Kidney (tissue), 22 donors: ENCODE measurements at places on chromosomes 4 and X.

- DNase-seq = peak; percentile 54
Observed at GRCh38 chrX:54452920-54453319, 12.7 kb downstream of the TSR2 start.

DNA sequence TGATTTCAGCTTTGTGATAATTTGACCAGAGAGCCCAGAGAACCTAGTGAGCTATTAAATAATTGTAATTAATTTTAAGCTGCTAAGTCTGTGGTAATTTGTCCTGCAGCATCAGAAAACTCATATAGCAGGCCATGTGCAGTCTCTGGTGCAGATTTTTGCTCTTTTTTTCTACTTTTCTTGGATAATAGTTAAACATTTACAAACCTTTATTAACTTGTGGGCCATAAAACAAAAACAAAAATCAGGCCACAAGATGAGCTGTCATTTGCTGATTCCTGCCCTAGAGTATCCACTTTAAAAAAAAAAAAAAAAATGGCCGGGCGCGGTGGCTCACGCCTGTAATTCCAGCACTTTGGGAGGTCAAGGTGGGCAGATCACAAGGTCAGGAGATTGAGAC lies 99.8 kb downstream of the CLDN22 start:
- DNase-seq = no peak

DNA sequence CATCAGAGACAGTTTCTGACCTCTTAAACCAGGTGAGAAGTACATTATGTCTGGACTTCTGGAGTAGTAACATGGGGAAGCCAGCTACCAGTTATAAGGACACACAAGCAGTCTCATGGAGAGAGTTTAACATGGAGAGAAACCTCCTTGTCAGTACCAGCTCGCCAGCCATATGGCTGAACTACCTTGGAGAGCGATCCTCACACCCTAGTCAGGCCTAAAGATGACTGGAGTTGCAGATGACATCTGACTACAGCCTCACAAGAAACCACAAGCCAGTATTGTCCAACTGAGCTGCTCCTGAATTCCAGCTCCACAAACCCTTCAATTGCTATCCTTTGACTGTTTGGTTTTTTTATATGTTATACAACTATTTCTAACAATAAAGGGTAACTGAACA lies 49.8 kb downstream of the PDHA2 start:
- peak; percentile 34 for DNase-seq

- no peak for DNase-seq
Observed at GRCh38 chrX:29880977-29881376, 334.4 kb upstream of the MAGEB2 start.

DNA sequence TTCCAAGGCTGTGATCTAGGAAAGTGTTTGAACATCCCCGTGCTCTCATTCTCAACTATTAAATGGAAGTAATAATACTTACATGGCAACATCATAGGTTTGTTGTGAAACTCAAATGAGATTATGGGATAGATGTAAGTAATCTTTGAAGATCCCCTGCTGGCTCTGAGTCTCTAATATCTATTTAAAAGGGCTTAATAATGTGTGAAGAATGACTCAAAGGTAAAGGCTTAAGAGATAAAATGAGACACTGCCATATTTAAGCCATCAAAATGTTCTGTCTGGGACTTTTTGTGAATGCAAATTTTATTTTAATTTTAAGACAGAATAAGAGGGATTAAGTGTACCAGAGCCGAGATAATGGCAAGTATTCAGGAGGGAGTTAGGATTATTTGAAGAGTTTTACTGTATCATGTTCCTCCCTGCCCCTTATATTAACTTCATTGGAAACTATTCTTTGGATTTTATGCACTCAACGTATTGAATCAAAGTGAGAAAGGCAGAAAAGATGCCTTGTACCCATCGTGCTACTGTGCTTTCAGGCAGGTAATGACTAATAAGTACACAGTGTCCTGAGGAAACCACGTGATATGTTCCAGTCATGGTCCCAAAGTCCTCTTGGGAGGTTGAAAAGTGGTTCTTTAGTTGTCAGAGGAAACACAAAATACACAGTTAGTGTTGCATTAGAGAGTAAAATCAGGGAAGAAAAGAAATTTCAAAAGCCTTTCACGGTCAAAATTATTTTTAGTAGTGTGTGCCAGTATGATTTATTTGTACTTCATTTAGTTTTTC lies 192.4 kb downstream of the RBM46 start:
- no peak for DNase-seq

DNA sequence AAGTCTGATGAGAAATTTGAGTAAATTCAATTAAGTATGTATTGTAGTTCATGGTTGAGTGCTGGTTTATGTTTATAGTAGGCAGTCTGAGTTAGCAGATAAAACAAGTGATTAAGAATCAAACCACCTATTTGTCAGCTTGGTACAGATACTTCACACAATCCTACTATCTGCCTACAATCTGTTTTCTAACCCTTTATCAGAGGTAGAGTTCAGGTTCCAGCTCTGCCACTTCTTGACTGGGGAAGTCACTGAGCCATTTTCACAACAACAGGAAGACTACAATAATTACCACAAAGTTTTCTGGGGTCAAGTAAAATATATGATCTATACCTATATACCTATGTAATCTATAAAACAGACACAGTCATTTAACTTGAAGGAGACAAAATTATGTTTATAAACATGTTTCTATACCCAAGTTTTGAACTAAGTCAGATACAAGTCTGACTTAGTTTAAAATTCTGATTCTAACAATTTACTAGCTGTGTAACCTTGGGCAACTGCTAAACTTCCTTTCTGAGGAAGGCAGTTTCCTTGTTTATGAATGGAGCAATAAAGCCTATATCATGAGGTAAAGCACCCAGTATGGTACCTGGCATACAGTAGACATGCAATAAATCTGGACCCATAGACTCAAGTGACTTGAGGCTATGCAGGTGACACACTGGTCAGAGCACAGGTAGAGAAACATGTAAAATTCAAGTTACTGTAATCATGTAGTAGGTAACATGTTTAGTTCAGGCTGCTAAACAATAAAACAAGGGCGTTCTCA lies 37.2 kb upstream of the BDH2 start:
- no peak for DNase-seq

DNA sequence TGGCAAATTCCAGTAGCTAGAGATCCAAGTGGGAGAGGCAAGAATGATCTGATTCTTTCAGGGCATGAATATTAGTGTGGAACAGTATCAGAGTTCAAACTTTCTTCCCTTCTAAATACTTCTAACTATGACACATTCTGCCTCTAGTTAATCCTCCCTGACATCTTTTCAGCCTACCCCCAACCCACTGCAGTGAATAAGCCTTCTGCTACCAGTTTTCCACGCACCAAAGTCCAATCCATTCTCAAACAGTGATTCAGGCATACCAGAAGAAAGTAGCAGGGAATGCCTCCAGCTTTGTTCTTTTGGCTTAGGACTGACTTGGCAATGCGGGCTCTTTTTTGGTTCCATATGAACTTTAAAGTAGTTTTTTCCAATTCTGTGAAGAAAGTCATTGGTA lies 155.4 kb upstream of the FTHL17 start:
- DNase-seq = no peak

DNA sequence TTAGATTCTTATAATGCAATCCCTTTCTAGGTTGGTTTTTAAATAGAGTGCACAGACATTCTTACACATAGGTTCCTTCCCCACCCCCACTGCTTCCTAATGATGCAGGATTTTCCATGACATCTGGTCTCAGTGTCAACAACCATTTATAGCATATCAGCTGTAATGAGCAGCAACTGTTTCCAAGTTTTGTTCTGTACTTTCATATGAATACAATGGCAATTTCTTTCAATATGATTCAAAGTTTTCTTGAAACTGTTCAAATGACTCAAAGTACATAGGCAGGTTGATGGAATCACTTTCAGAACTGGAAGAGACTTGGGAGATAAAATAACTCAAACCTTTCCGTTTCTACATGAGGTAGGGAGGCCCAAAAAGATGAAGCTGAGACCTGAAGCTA lies 220.7 kb downstream of the CAMK2D start:
- DNase-seq = no peak

GRCh38 chr4:149914119-149915115 lies 98.8 kb upstream of the IQCM start:
- DNase-seq = no peak

GRCh38 chrX:134547047-134547679 lies 87.2 kb downstream of the HPRT1 start:
- no peak for DNase-seq

DNA sequence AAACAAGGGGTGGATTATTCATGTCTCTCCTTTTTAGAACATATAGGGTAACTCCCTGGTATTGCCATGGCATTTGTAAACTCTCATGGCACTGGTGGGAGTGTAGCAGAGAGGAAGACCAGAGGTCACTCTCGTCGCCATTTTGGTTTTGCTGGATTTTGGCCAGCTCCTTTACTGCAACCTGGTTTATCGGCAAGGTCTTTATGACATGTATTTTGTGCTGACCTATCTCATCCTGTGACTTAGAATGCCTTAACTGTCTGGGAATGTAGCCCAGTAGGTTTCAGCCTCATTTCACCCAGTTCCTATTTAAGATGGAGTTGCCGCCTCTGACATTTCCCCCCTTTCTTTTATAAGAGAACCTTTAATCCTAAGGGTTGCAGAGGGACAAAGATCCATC lies 45.8 kb downstream of the MGST2 start:
- DNase-seq = no peak

- DNase-seq = no peak
Observed at GRCh38 chrX:29947225-29947624, 268.1 kb upstream of the MAGEB2 start.

- peak; percentile 9 for DNase-seq
Observed at GRCh38 chr4:41745292-41746024, 3.1 kb downstream of the PHOX2B start.

GRCh38 chr4:72076562-72076961 lies 44.8 kb downstream of the NPFFR2 start:
- DNase-seq = no peak

GRCh38 chrX:13008189-13008533 lies 33.3 kb downstream of the TMSB4X start:
- no peak for DNase-seq

GRCh38 chrX:134761788-134762187 lies 103.5 kb upstream of the PLAC1 start:
- no peak for DNase-seq

- DNase-seq = no peak
Observed at GRCh38 chrX:8868070-8868773, 67.0 kb upstream of the FAM9A start.

- no peak for DNase-seq
Observed at GRCh38 chrX:67674741-67675140, 130.9 kb downstream of the AR start.

DNA sequence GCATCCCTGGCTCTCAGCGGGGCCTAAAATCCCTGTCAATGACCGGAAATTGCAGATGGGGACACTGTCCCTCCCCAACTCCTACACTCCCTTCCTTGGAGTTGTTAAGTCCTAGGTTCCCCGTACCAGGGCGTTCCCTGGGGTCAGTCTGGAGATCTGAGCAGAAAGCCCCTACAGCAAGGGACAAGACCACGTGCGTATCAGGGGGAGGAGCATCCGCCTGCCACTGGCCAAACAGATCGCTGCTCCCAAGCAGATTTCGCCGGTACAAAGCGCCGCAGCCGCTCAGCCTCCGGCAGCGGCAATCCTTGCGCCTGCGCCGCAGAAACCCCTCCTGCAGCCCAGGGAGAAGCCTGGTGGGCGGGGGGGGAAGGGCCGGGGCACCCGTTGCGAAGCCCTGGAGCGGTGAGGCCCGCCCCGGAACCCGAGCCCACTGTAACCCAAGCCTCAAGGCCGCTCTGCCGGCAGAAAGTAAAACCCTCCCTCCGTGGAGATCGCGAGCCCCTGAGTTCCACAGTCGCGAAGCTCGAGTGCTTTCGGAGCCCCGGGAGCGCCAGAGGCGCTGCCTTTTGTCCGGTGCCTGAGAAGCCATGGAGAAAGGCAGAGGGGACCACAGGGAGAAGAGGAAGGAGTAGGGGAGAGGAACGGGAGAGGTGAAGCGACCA lies 2.7 kb downstream of the CRMP1 start:
- DNase-seq = peak; percentile 86

- no peak for DNase-seq
Observed at GRCh38 chr4:4333265-4333706, 43.2 kb downstream of the ZBTB49 start.

DNA sequence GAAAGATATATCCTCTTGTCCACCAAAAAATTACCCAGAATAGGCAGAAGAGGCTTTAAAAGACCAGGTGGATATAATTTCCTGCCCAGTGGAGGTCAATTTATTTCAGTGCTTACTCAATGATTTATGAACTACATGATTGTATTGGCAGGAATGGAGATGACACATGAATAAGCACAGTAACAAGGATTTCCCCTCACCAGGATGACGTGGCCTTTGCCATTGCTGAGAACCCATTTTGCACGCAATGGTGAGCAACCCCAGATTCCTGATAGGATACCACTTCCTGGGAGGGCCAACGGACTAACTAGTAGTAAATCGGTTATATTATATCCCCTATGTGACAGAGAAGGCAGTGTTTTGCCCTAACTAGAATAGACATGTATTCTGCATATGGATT lies 11.6 kb upstream of the TTC29 start:
- no peak for DNase-seq

DNA sequence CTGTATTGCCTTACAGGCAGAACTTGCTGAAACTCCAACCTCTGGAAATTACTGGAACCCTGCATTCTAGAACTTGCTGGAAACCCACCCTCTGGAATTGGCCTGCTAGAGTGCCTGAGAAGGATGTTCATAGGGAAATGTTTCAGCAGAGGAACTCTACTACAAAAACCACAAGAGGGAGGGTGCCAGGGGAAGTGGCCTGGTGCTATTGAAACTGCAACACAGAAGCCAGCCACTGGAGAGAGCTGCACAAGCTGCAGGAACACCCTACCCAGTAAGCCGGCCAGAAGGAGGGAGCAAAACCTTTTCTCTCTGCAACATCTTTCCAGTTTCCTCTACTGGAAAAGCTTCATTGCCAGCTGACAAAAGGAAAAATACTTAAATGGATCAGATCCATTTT lies 2.5 kb upstream of the BRWD3 start:
- no peak for DNase-seq

DNA sequence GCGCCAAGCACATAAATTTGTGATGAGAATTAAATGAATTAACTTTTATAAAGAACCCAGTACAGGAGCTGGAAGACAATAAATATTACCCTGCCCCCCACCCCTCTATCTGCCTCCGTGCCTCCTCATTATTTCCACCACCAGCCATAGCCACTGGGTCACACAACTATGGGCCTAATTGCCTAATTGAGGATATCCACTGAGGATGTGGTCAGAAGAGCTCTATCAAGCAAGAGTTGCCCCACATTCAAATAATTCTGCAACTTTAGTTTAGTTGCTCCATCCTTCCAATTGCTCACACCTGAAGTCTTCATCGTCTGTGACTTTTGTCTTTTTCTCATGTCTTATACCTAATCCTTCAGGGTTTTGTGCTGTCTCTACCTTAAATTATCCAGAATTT lies 9.5 kb upstream of the CXCL8 start:
- DNase-seq = no peak

DNA sequence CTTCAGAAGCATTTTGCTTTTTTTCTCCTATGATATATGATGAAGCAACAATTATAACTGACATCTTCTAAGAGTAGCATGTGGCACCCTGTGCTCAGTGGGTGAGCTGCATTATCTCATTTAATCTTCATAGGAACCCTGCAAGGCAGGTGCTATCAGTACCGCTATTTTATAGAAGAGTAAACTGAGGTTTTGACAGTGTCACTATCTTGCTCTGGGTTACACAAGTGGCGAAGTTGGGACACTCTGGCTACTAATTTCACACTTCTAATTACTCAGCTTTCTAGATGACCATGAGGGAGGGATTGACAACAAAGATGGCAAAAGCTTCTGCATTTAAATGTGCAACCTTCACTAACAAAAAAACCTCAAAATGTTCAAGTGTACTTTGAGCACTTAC lies 76.9 kb upstream of the CAMK2D start:
- DNase-seq = no peak

GRCh38 chr4:169098532-169098931 lies 88.5 kb upstream of the CBR4 start:
- DNase-seq = no peak
